T-cell (primary cell): ENCODE measurements at places on chromosomes 7 and 10. TPM values are rescaled to one million over a fixed set of nuclear protein-coding genes. Genes with fewer than 3 reads are reported as not detected.

EGFR gene
- total RNA-seq, result not detected

CYP2W1 gene
- not detected for total RNA-seq

FAM25A gene
- not detected for total RNA-seq

RASA4 gene
- 71.6 TPM for total RNA-seq

LRRD1 gene
- total RNA-seq, result not detected

MMRN2 gene
- 0.10 TPM for total RNA-seq

CHST15 gene
- 0.95 TPM for total RNA-seq

LIPM gene
- total RNA-seq, result not detected

TRIM4 gene
- 35.8 TPM for total RNA-seq

COPS6 gene
- total RNA-seq, result 71.1 TPM

PRRT4 gene
- total RNA-seq, result 0.85 TPM

NPFFR1 gene
- not detected for total RNA-seq

CD36 gene
- 0.32 TPM for total RNA-seq

ETV1 gene
- total RNA-seq, result 0.58 TPM

MAT1A gene
- total RNA-seq, result 0.33 TPM

GIMAP8 gene
- total RNA-seq, result 50.1 TPM

TMEM140 gene
- total RNA-seq, result 32.7 TPM

UNCX gene
- not detected for total RNA-seq

ARHGAP22 gene
- 2.2 TPM for total RNA-seq

ABCC2 gene
- total RNA-seq, result 5.3 TPM

MASTL gene
- total RNA-seq, result 4.2 TPM

NRG3 gene
- not detected for total RNA-seq

RSPH10B2 gene
- total RNA-seq, result not detected

TMEM213 gene
- total RNA-seq, result not detected

LDB1 gene
- total RNA-seq, result 147 TPM

FAM13C gene
- total RNA-seq, result not detected

PDAP1 gene
- 48.1 TPM for total RNA-seq

OR6V1 gene
- not detected for total RNA-seq

OPN4 gene
- total RNA-seq, result not detected

HPS6 gene
- total RNA-seq, result 26.7 TPM

TAS2R41 gene
- total RNA-seq, result 0.46 TPM

CYP2C9 gene
- 0.36 TPM for total RNA-seq

FRAT1 gene
- total RNA-seq, result 21.7 TPM

CNNM1 gene
- total RNA-seq, result 0.25 TPM

KNDC1 gene
- total RNA-seq, result 0.09 TPM
